ENCODE measurements at places on chromosomes 11 and 22.

GRCh38 chr11:106421676-106422292, 344.3 kb downstream of the AASDHPPT start:
- DNase-seq = no peak

GRCh38 chr11:57638005-57638781, 11.5 kb downstream of the YPEL4 start:
- no peak for DNase-seq

GRCh38 chr11:72859126-72859525, 44.9 kb downstream of the ATG16L2 start:
- no peak for DNase-seq

DNA sequence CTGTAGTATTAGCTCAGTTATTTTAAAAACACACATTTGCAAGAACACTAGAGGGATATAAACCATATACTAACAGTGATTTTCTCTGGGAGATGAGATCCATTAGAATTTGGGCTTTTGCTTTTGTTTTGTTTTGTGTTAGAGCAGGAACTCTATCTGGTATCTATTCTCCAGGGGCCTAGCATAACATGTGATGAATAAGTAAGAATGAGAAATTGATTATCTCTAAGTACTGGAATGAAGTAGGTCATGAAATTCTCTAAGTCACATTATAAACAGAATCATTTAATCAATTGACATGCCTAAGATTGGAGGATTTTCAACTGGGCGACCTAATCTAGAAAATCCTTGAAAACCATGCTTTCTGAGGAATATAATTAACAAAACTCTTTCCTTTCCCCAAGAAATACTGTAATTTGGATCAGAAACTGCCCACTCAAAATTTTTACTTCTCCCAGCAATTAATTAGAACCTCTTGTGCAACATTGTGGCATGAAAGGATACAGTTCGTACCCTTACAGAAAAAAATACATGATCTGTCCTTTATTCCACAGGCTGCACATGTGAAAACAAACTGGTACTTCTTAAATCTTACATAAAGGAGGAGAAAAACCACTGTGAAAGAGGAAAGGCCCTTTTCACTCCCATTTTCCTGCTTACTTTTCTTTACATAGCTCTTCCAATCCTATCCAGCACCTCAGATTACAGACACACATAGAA, 93.5 kb downstream of the MRTFA start:
- DNase-seq = no peak

DNA sequence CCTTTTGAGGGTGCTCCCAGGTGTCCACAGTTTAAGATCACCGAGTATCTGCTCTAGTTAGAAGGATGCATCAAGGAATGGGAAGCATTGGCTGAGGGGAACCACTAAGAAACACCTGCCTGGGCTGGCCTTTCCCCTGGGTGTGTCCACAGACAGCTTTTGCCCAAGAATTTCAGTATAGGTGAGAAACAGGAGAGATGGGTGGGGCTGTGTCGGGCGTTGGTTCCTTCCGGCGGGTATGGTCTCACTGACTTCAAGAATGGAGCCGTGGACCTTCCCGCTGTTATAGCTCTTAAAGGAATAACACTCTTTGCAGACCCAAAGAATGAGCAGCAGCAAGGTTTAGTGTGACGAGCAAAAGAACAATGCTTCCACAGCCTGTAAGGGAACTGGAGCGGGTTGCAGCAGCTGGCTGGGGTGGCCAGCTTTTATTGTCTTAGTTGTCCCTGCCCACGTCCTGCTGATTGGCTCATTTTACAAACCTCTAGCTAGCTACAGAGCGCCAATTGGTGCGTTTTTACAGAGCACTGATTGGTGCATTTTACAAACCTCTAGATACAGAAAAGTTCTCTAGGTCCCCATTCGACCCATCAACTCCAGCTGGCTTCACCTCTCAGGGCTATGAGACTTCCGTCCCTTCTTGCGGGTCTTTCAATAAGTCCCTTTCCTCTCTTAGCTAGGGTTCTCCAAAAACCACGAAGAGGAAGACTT, 2.4 kb downstream of the FADS1 start:
- peak; percentile 31 for DNase-seq

Data from CD4-positive, alpha-beta T cell treated with Interleukin-1 beta for 1 hour (primary cell).